NCI-H2081 (cell line): ENCODE measurements at places on chromosomes 5 and 9.

- DNase-seq: no peak
Measured at GRCh38 chr9:108022246-108022935, 532.8 kb upstream of the KLF4 start.

DNA sequence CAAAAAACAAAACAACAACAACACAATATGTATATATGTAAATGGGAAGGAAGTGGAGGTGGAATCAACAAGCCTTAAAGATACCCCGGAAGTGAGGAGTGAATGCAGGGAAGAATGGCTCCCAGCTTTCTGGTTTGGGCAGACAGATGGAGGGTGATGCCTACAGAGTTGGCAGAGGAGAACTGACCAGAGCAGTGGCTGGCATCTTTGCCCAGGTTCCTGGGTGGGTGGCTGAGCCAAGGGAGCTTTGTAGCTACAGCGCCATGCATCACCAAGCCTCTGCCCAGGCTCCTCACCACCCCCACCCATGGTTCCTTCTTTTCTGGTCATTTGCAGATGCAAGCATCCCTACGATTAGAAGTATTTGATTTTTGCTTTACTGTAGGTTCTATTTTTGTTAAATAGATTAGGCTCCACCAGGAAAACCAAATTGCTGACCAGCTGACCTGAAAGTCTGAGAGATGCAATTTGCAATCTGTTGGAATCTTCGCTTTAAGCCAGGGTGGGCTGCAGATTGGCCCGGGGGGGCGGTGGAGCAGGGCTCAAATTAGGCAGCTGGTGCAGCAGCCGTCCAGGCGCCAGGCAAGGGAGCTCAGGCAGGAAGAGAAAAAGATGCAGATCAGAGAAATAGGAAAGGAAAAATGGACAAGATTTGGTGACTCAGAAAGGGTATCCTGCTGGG is 163.3 kb upstream of the TBC1D2 start:
- no peak for DNase-seq

- no peak for DNase-seq
Measured at GRCh38 chr9:37947471-37947870, 43.5 kb upstream of the SLC25A51 start.

- no peak for DNase-seq
Measured at GRCh38 chr5:14331386-14331781, 188.2 kb downstream of the TRIO start.

DNA sequence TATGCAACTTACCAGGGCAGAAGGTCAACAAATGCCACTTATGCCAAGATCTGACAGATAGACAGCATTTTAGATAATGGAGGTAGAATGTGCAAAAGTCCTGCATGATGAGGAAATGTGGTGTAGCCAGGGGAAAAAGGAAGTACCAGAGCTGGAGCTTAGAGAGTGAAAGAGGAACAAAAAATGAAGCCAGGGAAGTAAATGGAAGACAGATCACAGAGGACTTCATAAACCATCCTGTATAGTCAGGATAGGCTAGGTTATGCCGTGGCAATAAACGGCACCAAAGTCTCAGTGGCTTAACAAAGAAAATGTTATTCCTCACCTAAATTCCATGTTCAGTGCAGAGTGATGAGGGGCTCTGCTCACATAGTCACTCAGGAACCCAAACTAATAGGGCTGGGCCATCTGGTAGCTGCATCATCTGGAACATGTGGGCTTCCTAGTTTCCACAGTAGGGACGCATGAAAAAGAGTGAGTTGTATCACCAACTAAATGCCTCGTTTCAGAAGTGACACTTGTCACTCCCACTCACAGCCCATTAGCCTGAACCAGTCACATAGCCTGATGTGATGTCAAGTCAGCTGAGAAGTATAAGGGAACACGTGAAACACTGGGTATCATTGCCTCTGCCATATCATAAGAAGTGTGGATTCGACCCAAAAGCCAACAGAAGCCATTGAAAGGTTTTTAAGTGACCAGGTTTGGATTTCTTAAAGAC is 70.3 kb downstream of the SH3RF2 start:
- DNase-seq: no peak

DNA sequence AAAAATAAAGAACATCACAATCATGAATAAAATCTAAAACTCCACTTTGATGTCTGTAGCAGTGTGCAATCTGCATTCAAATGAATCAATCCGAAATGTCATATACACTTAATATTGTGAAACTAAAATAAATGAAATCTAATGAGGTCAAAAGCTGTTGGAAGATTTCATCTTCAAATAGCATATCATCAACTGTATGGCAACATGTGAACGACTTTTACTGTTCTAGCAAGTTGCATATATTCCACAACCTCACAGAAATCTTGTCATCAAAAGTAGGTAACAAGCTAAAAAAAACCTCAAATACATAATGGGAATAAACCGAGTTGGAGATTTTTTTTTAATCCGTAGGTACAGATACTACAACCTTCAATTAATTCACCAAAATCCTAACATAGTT is 1.2 kb downstream of the PTBP3 start:
- no peak for DNase-seq

DNA sequence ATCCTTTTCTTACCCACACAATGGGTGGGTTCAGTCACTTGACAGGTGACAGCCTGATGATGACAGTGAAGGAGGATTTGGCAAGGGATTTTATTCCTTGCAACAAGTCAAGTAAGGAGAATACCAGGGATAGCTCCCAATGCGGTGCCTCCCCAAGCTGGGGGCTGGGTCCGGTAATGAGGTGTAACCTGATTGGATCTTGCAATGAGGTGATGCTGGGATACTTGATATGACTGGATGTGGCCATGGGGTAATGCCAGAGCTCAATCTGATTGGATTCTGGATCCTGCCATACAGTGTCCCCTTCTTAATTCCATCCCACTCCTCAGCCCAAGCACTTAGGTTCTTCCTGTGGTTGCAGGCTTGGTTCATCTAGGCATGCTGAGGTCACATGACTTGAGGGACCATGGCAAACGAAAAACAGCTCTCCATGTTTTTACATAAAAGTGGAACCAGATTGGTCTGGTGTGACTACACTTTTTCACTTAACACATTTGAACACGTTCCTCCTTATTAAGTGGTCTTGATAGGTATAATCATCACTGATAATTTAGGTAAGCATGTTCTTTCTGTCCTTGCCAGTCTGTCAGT is 181.1 kb downstream of the PDZD2 start:
- no peak for DNase-seq

- no peak for DNase-seq
Measured at GRCh38 chr9:18544456-18544855, 70.5 kb downstream of the ADAMTSL1 start.

- peak; percentile 40 for DNase-seq
Measured at GRCh38 chr9:385818-386398, 171.2 kb downstream of the DOCK8 start.

DNA sequence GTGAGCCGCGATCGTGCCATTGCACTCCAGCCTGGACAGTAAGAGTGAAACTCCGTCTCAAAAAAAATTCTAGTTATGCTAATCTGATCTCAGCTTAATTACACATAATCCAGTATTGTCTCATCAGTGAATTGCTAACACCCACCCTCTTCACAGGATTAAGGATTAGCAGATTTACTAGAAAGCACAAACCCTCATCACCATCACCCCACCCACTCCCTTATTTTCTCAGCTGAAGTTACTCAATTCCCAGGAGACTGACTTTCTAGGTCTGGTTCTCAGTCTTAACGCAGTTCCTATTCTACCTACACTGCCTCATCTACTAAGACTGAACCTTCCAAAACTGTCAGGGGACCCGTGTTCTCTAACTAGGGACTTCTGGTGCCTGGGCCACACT is 9.0 kb downstream of the TOR1B start:
- DNase-seq: no peak

GRCh38 chr5:178234750-178235587 is 2.4 kb upstream of the PHYKPL start:
- peak; percentile 35 for DNase-seq

GRCh38 chr5:91787718-91788117 is 404.6 kb upstream of the ARRDC3 start:
- DNase-seq: no peak

GRCh38 chr5:174172152-174172551 is 126.6 kb downstream of the NSG2 start:
- DNase-seq: no peak

DNA sequence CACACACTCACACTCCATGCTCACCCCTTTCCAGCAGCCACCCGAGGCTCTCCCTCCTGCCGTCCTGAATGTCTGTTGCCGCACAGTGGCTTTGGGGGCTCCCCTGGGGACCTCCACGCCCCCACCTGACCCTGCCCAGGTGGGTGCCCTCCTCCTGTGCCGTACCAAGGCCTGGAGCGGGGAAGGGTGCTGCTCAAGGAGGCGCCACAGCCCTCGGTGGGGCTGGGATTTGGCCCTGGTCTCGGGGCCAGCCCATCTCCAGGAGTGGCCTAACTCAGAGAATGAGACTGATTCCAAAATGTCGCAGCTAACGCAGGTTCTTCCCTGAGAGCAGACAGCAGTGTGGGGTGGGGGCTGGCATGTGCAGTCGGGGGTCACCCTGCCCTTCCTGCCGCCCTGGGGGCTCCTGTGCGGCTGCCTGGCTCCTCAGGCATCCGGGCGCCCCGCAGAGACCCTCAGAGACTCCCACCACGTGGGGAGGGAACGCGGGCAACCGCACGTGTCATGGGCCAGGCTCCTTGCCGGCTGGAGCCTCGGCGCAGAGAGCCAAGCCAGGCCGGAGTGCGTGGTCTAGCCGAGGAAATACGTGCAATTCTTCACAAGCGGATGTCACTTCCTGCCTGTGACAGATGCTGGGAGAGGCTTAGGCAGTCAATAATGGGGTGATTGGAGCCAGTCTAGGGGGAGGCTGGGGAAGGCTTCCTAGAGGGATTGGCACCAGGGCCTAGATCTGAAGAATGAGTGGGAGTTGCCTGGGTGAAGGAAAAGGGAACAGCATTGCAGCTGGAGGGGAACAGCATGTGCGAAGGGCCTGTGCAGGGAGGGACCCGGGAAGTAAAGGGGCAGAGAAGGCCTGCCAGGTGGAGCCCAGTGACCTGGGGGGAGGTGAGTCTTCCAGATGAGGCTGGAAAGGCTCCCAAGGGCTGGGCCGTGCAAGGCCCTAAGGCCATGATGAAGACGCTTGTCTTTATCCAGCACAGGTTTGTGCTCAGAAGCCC is 44.1 kb downstream of the C9orf50 start:
- no peak for DNase-seq

DNA sequence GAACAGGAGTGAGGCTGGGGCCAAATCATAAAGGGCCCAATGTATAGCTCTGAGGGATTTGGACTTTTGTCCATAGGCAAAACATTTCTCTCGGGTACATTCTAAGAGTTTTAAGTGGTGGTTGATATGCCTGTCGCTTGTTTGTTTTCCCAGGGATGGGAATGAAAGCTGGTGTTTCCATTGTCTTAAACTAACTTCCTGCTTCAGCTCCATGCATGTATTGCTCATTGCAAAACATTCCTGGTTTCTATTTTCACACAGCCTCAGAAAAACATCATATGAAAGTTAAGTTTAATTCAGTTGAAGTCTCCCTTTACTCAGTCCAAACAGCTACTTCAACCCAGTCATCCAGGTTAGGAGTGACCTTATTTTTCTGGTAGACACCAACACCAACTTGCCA is 235.0 kb downstream of the ACTL7B start:
- DNase-seq: no peak

DNA sequence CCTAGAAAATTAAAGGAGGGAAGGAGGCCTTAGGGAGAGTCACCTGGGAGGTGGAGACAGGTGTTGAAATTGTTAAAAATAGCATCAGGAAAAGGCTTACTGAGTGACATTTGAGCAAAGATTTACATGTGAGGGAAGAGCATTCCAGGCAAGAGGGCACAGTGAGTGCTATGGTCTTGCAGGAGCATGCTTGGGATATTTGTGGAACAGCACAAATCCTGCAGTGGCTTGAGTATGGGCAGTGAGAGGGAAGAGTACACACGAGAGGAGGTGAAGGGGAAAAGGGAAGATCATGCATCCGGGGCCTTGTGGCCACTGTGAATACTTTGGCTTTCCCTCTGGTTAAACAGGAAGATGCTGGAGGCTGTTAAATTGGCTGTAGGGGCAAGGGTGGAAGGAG is 36.6 kb downstream of the ACER2 start:
- DNase-seq: no peak

DNA sequence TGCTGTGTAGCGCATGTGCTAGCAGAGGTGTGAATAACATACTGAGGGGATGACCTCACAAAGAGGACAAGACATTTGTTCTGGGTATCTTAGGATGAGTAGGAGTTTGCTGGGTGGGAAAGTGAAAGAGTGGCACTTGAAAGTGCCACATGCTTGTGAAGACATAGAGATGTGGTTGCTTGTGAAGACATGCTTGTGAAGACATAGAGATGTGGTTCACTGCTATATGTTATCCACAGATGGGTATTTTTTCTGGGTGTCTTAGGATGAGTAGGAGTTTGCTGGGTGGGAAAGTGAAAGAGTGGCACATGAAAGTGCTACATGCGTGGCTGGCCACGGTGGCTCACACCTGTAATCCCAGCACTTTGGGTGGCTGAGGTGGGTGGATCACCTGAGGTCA is 63.6 kb downstream of the MAST4 start:
- no peak for DNase-seq

- DNase-seq: no peak
Measured at GRCh38 chr9:80086822-80087345, 515.1 kb downstream of the TLE4 start.

- peak; percentile 13 for DNase-seq
Measured at GRCh38 chr5:163439092-163439425, 1.7 kb downstream of the CCNG1 start.

- no peak for DNase-seq
Measured at GRCh38 chr9:128505414-128505765, 871 bp downstream of the GLE1 start.

GRCh38 chr9:113337714-113338113 is 2.4 kb downstream of the WDR31 start:
- DNase-seq: no peak

- no peak for DNase-seq
Measured at GRCh38 chr5:112154940-112155686, 264.0 kb downstream of the EPB41L4A start.

- DNase-seq: no peak
Measured at GRCh38 chr9:112051812-112052211, 123.3 kb downstream of the SUSD1 start.

GRCh38 chr9:7509576-7510145 is 289.9 kb downstream of the DMAC1 start:
- no peak for DNase-seq

DNA sequence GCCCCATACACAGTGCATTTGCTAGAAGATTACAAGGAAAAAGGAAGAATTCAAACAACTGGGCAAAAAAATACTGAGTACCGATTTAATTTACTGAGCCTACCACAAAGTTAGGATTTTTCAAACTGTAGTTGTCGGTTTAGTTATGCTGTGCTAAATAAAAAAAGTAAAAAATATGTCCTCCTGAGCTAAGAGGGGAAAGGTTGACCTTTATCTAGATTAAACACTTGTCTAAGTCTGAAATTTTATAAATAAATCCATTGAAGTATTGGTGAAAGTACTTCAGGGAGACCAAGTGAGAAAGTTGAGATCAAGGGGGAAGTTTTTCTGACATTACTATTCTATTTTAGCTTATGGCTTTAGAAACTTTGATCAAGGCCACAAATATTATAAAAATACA is 19.1 kb upstream of the DAB2 start:
- no peak for DNase-seq

GRCh38 chr5:147203213-147203612 is 31.6 kb upstream of the STK32A start:
- no peak for DNase-seq
